ENCODE measurements at places on chromosomes 12 and 14.

GRCh38 chr12:109477185-109477962 lies at the start of the genes KCTD10 and UBE3B:
Gene KCTD10 (minus strand): TSS chr12:109477300. CDS start chr12:109477262, 38 bp downstream.
Gene UBE3B (plus strand): TSS chr12:109477634. CDS start chr12:109483552, 5,918 bp downstream.
- DNase-seq, result peak; percentile 79

DNA sequence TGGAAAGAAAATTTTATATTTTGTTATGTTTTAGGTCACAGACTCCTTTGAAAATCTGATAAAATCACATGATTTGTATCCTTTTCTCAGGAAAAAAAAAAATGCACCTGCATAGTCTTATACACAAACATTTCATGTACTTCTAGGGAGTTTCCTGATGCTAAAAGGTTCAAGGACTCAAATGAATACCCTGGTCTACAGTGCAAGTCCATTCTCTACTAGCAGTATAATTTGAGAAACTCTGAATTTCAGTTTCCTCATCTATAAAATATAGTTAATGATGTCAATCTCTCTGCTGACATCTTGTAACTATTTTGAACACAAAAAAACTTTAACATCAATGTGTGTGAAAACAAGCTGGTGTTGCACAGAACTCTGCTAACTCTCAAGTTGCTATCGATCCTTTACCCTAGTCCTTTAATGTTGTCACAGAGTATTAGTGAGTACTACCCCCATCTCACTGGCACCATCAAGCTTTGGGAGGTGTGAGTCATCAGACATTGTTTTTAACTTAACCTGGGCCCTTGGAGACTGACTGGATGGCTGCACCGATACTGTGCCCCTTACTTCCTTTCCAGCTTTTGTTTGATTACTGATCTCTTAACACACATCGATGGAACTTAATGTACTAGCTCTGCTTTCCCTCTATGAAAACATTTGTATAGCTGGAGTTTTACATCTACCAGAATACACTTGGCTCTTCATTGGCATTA lies 251.9 kb upstream of the SOX5 start:
- DNase-seq, result peak; percentile 58

- DNase-seq, result peak; percentile 48
Measured at GRCh38 chr12:50690925-50691324, 73.0 kb upstream of the ATF1 start.

DNA sequence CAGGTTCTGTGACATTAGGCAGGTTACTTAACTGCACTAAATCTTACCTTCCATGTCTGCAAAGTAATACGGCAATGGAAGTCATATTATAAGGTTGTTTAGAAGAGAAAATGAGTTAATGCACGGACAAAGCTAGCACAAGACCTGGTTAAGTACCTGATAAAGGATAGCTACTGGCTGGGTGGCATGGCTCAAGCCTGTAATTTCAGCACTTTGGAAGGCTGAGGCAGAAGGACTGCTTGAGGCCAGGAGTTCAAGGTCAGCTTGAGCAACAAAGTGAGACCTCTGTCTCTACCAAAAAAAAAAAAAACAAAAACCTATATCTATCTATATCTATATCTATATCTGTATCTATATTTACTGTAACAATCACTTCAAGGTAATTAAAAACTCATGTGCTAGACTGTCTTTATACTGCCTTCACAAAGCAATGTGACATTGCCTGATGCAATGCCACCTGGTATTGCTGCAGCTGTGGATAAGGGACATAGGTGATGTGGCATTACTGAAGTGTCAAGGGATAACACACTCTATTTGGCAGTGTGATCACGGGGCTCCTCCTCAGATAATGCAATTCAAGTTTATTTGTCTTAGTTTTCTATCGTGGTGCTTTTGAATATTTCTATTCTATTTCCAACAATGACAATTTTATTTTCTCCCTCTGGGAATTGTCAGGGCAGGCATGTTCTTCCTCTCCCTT lies 107.1 kb downstream of the PAX9 start:
- DNase-seq, result no peak
